Left ventricle myocardium superior (tissue), 1 donor: ENCODE measurements at places on chromosomes 3 and 15.

DNA sequence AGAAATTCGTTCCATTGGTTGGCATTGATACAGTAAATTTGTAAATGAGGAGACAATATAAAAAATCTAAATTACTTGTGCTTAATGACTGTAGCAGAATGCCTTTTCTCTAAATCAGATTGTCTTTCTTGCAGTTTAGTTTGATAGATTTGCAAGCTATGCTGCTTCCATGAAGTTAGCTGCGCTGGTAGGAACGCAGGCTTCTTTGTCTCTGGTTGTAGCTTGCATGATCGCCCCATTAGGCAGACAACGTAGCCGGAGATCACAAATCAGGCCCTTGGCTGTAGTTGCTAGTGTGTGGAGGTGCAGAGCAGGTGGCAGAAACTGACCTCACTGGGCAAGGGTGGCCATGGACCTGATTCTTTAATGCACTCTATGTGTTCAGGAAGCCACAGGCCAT, 6.1 kb downstream of the ZIC1 start:
- no peak for DNase-seq

GRCh38 chr15:61649046-61649445, 411.2 kb downstream of the VPS13C start:
- no peak for DNase-seq

- DNase-seq, result no peak
Measured at GRCh38 chr15:39720621-39721611, 61.7 kb downstream of the FSIP1 start.

DNA sequence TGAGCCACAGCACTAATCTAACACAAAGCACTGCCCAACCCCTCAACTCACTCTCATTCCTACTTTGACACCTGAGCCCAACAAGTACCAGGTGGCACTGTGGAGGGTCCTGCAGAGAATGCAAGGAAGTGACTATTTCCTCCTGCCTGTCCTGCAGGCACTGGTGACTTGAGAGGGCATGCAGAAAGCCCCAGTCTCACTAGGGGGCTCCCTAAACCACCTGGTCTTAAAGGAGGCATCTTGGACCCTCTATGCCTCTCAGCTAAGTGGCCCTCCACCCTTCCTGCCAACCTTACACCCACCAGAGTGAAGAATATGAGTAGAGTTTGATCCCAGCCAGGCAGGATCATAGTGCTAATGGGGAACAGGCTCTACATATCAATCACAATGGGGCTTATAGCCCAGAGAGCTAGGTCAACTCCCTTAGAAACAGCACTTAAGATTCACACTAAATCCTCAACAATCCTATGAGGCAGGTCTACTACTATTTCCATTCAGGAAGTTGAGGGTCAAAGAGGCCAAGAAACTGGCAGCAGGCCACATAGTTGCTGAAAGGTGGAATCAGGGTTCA, 15.2 kb downstream of the TRAIP start:
- DNase-seq, result no peak
